ENCODE measurements at places on chromosomes 16 and 17.

- no peak for DNase-seq
These were observed 11.4 kb upstream of the MRPS23 start for GRCh38 chr17:57861000-57861789.

GRCh38 chr16:48597563-48598387 is 12.2 kb downstream of the N4BP1 start:
- no peak for DNase-seq

DNA sequence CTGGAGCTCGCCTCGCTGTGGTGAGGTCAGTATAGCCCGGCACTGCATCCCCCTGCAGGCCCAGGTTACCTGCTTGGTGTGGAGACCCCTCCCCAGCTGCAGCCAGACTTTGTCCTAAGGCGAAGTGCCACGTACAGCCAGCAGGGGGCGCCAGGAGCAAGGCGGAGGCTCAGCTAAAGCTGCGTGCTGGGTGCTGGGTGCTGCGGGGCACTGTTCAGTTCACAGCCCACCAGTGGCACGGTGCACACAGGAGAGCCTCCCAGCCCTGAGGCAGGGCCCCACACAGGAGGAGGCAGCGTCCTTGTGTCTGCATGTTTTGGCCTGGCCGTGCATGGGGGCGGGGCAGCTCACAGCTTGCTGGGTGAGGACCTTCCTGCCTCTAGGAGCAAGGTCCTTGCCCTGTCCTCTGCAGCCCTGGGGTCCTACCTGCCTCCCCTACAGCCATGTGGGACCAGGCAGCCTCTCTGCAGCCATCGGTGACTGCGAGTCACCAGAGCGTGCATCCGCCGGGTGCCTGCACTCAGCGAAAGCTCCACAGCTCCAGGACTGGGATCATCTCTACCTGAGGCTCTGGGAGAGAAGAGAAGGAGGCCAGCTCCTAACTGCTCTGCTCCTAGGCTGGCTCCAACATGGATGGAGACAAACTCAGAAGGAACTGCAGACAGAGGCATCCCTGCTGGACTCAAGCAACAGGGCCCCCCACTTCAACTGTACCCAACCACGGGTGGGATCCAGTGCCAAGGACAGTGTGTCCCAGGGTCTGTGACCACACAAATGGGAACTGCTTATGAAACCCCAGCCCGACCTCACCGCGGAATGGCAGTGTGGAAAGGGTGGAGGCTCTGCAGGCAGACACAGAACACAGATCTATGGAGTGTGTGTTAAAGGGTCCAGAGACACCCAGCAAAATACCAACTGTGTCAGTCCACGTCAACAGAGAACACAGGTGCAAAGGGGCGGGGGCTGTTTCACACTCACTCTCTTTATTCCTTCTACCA is 19.0 kb downstream of the SLC7A5 start:
- no peak for DNase-seq

DNA sequence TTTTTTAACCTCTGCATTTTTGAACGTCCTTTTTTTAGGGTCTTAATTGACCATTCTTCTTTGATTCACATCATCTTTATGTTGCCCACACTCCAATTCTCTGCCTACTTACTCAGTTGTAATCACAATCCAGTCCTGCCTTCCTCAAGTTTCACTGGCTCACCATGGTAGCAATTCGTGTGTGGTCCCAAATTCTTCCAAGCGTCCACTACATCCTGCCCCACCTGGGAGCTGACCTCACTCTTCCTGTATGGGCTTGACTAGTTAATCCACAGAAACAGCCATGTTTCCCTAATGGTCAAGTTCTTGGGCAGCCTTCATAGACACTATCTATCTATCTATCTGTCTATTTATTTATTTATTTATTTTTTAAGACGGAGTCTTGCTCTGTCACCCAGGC is 7.1 kb downstream of the TLCD2 start:
- no peak for DNase-seq

GRCh38 chr16:81708266-81709015 is 70.7 kb upstream of the PLCG2 start:
- peak; percentile 35 for DNase-seq

DNA sequence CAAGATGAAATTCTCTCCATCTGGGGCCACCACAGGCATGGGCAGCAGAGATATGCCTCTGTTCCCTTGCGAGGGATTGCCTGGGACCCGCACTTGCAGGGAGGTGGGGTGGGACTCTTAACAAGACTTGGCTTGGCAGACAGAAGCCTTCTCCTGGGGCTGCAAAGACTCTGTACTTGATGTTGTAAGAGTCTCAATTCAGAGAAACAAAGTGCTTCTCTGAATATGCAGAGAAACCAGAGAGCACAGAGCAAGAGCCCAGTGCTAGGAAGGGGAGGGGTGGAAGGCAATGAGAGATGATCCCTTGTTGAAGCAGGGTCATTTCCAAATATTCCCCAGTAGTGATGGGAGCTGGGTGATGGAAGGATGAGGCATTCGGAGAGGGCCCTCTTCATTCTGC is 2.2 kb downstream of the MMP28 start:
- no peak for DNase-seq

DNA sequence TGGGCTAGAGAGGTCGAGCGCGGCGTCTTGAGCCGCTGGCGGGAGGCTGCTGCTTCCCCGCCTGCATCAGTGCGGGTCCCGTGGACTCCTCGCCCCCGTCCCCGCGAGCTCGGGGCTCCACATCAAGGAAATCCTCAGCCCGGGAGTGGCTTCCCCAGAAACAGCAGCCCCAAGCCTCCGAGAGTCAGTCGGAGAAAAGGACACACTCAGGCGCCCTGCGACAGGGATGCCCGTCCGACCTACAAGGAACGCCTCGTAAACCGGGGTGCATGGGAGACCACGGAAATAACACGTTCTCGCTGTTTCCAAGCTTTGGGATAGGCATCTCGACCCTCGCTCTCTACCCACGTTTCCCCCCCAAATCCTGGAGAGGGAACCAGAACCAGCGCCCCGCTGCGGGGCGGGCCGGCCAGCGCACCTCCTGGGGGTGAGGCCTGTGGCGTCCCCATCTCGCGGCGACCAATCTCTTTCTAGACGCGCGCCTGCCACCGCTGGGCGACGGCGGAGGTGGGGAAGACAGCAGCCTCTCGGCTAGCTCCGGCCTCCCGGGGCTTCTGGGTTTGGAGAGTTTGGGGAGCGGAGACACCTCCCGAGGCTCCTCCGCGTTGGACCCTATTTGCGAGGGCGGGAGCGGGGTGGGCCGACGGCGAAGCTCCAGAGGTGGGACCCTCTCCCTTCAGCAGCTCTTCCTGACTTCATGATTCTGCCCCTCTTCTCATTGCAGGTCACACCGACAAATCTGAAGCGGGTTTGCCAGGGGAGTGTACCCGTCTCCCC is 759 bp upstream of the TP53I13 start:
- DNase-seq: no peak

DNA sequence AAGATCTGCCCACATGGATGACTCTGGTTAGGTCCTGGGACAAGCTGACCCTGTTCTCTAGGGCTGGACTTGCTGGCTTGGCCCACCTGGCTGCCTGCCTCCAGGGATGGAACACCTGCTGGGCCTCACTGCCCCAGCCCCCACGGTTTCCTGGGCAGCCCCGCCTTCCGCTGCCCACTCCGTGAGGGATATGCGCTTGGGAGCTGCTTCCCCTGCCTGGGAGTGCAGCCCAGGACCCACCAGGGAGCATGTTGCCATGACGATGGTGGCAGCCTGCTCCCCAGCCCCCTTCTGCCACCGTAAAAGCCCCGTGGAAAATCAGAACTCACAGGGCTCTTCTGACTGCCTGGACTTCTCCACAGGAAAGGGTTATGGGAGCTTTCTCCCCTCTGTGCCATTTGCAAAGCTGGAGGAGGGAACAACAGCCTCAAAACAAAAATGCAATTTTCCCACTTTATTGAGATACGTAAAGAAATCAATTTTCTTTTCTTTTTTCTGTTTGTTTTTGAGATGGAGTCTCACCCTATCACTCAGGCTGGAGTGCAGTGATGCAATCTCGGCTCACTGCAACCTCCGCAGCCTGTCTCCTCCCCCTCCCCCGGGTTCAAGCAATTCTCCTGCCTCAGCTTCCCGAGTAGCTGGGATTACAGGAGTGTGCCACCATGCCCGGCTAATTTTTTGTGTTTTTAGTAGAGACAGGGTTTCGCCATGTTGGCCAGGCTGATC is 18.0 kb upstream of the GAS7 start:
- no peak for DNase-seq

GRCh38 chr17:78645421-78646295 is 68.5 kb upstream of the DNAH17 start:
- DNase-seq: no peak

DNA sequence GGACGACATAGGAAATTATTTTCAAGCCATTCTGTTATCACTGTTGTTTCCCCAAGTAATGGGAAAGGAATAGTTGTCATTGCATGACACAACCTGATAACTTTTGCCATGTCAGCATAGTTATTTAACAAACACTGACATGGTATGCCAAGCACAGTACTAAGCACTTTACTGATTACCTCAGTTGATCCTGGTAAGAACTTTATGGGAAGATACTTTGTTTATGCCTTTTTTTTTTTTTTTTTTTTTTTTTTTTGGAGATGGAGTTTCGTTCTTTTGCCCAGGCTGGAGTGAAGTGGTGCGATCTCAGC is 15.7 kb upstream of the PNPO start:
- no peak for DNase-seq

DNA sequence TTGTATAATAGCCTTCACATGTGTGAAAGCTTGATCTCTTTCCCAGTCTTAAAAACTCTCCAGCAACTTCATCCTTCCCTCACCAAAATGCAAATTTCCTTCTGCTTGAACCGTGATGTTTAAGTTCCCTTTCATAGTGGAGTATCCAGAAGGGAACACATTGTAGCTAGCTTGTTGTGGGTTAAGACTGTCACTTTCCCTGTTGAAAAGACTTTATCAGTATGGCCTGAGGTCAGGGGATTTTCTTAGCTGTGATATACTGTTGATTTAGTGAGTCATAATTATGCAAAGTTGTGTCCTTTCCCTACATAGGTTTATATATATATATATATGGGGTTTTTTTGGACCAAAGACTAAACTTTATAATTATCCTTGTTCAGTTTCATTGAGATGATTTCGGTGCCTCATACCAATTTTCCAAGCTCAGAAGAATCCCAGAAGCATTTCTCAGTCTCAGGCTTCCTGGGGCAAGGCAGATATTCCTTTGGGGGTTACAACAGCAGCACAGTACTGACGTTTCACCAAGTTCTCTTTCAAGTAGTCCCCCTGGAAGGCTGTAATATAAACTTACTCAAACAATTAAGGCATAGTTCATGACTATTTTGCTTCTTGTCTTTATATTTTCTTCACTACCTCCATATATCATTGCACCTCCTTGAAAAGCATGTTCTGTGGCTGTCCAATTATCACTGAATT is 35.7 kb downstream of the ESRP2 start:
- DNase-seq: no peak

GRCh38 chr17:27226611-27227230 is 67.2 kb upstream of the WSB1 start:
- DNase-seq: no peak

GRCh38 chr17:59858932-59859331 is 33.8 kb downstream of the TUBD1 start:
- DNase-seq: no peak

GRCh38 chr17:20114466-20114865 is 105.3 kb downstream of the SPECC1 start:
- no peak for DNase-seq

DNA sequence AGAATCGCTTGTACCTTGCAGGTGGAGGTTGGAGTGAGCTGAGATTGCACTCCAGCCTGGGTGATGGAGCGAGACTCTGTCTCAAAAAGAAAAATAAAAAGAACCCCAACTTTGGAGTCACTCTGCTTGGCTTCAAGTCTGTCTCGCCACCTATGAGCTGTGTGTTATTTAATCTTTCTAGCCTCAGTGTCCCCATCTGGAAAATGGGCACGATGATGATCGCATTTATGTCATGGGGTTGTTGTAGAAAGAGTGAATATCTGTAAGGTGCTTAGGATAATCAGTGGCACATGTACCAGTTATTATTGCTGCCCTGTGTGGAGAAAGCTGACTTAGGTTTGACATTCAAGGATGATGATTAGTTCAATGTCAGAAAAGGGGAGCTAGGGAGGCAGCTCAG is 319.4 kb downstream of the XYLT1 start:
- no peak for DNase-seq

- no peak for DNase-seq
These were observed 1.8 kb upstream of the VPS4A start for GRCh38 chr16:69309316-69309715.

DNA sequence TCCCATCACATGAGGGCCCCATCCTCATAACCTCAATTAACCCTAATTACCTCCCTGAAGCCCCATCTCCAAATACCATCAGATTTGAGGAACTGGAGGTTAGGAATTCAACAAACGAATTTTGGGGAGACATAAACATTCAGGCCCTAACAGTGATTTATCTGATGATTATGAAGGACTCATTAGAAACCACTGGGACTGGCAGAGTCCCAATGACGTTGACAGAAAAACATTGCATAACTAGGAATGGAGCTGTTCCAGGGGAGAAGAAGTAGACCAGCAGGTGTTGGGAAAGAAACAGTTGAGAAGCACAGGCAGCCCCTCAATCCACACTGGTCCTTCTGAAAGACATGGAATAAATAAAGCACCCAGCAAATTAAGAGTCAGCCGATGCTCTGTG is 282.0 kb downstream of the MAP2K4 start:
- no peak for DNase-seq

DNA sequence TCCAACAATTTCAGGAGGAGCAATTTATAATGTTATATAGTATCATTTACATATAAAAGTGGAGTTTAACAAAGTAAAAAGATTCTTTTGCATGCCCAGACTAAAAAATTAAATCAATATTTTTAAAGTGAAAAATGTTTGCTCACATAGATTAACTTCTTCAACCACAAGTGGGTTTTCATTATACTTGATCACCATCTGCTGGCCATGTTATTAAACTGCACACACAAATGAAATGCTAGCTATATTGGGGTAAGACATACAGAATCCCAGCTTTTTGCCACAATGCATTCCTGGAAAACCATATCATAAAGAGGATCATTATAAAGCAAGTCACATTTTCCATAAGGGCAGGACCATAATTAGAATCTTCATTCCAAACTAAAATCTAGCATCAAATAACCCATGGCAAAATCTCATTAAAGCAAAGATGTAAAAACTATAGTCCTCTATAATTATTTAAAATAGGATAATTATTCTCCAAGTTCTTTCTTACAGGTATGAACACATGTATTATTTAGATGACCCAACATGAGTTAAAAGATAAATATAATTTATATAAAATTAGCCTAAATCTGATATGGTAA is 26.3 kb downstream of the CEP112 start:
- peak; percentile 6 for DNase-seq

DNA sequence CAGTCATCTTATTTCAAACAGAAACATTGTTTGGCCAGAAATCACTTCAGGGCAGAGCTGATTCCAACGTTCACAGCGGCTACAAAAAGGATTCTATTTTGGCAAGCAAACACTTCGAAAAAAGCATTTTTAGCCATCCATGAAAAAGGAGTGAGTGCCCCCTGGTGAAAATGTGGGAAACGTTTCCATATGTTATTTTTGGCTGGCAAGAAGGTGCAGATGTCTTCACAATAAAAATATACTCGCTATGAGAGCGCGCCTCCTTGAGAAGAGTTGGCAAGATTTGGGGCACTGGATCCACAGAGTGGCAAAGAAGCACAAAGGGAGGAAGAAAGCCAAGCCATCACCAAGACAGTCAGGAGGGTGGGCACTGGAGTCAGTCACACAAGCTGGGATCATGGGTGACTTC is 191.1 kb downstream of the CHD9NB start:
- peak; percentile 86 for DNase-seq

- no peak for DNase-seq
These were observed 53.9 kb downstream of the ADCY9 start for GRCh38 chr16:4062212-4062802.

GRCh38 chr16:1444730-1445517 is 568 bp upstream of the CCDC154 start:
- no peak for DNase-seq

- no peak for DNase-seq
These were observed 240.1 kb downstream of the HAPSTR1 start for GRCh38 chr16:9331503-9331902.

Measured in NCI-H446 (cell line).